NCI-H1048 (cell line): ENCODE measurements at places on chromosomes 2 and 18.

GRCh38 chr18:49447810-49448745 lies 12.4 kb downstream of the DYM start:
- no peak for DNase-seq

DNA sequence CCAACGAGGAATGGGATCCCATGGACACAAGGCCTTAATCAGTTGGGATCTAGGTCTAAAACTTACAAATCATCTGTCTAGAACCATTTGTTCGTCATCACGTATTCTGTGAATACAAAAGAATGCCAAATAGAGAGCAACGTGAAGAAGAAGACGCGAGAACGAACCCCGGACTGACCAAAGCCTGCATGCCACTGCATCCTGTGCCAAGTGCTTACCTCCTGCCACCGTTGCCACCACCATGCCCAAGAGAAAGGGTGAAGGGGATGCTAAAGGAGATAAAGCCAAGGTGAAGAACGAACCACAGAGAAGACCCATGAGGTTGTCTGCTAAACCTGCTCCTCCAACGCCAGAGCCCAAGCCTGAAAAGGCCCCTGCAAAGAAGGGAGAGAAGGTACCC lies 30.2 kb downstream of the ITSN2 start:
- no peak for DNase-seq

- no peak for DNase-seq
Measured at GRCh38 chr2:182942756-182943155, 76.3 kb upstream of the FRZB start.

DNA sequence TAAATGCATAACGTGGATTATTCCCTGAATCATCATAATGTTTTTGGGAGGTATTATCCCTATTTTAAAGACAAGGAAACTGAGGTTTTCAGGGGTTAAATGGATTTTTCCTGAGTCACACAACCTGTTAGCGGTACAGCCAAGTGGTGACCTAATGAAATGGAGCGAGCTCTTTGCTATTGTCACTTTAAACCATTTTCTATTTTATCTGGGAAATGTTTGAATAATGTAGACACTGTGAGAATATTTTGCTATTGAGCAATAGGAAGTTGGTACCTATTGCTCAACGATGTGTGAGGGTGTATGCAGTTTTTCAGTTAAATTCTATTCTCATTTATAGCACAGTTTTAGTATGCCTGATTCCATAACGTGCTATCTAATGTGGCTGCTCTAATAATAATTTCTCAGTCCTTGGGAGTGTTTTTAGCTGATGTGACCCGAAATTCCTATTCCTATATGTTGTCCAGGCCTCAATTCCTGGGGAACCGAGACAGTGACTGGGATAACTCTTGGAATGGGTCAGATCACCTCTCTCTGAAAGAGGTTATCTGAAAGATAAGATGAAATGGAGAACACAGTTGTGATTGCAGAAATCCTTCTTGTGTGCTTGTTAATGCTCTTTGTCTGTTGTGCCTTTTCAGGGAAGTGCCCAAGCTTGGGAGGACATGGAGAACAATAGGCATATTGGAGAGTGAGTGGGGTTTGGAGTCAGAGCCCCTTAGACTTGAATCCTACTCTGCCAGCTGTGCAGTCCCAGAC lies 38.4 kb downstream of the ABCB11 start:
- DNase-seq: no peak

DNA sequence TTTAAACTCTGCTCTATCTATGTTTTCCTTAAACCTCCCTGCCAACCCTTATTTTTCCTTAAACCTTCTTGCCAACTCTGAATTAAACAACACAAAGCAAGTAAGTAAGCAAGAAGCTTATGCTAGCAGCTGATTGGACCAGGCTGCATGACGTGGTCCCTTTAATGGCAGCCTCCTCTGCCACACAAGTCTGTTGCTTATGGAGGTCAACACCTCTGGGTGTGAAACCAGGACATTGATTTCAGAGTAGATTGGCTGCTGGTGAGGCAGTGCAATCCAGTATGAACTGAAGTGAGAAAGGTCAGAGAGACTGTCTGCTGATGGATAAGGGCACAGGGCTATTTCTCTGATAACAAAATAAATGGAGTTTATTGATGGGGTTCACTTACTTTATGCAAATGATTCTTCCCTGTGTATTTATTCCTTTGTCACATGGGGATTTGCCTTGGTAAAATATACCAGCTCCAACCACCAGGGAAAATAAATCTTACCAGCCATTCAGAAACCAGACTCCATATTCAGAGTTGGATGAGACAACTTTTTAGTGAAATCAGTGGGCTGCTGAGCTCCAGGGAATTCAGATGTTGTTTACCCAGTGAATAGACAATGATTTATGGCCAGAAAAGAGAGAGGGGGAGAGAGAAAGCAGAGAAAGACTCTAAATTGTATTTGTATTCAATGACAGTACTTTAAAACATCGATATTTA lies 112.2 kb upstream of the NCKAP5 start:
- DNase-seq: no peak

DNA sequence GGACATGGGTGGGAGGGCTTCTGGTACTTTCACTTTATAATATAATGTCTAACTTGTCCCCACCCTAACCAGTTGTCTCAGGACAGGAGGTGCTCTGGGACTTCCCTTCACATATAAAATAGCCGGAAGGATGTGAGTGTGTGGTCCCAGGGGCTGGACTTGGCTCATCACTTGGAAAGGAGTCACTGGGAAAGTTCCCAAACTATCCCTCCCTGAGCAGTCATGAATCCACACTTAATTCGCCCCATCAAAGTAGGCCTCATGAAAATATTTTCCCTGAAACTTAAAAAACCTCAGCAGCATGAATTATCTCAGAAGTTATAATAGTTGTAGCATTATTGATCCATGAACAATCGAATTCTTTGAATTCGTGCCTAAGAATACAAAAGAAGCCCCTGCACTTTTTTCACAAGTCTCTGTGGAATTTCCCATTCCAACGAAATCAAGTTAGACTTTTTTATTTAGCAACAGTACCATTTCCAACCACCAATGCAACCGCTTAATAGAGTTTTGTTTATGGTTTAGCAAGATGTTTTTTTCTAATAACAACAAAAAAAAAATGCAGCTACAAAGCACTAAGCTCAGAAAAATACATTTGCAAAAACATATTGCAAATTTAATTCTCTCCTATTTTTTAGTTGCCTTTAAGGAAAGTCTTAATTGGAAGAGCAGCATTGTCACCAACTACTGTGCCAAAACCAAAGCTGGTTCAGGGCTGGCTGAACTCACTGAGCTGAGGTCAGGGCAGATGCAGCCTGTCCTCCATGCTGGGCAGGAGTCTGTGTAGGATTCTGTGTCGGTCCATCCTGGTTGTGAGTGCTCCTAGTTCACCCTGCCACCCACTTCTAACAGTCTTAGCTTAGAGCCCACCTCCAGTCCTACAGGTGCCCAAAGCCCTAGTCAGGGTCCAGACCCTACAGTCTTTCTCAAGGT lies 68.8 kb upstream of the SPTBN1 start:
- DNase-seq: no peak

DNA sequence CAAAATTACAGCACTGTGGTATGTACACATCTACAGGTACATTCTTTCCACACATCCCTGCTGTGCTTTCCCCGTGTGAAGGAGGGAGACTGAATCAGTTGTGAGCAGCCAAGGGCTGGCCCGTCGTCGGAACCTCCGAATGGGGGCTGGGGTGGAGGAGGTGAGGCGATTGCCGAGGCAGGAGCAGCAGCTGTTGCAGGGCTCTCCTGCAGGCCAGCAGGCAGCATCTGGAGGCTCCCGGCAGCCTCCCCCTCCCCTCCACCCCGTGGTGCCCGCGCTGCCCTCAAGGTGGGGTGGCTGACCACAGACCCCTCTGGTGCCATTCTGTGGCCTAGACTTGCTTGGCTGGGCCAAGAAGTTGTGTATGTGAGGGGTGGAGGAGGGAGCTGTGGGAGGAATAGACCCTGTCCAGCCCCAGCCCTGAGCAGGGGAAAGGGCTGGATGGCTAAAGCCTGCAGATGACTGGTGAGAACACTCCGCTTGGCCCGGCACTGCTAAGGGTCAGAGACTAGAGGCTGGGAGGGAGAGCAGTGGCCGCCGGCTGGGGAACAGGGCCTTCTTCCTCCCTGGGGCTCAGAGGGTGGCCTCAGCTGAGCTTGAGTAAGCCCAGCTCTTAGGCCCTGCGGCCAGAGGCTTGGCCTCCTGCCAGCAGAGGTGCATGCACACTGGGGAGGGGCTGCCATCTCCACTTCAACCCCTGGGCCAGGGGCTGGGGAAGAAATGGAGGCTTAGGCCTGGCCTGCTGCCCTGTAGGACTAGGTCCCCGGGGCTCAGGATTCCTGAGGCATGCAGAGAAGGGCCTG lies 7.6 kb downstream of the STAMBP start:
- DNase-seq: no peak

DNA sequence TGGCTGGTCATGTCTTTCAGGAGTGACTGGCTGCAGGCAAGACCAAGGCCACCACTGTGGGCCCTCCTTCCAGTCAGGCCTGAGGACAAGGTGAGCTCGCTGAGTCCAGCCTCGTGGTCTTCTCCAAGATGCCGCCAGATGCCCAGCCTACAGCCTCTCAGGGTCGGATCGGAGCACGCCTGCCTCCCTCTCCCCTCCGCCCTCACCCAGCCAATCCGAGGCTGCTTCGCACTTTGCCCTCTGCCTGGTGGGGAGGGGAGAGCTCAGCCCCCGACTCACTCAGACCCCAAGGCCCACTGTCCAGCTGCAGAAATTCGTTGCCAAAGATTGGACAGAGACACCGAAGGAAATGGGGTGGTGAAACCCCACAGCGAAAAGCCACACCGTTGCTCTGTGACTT lies 33.1 kb downstream of the ATOH8 start:
- no peak for DNase-seq

DNA sequence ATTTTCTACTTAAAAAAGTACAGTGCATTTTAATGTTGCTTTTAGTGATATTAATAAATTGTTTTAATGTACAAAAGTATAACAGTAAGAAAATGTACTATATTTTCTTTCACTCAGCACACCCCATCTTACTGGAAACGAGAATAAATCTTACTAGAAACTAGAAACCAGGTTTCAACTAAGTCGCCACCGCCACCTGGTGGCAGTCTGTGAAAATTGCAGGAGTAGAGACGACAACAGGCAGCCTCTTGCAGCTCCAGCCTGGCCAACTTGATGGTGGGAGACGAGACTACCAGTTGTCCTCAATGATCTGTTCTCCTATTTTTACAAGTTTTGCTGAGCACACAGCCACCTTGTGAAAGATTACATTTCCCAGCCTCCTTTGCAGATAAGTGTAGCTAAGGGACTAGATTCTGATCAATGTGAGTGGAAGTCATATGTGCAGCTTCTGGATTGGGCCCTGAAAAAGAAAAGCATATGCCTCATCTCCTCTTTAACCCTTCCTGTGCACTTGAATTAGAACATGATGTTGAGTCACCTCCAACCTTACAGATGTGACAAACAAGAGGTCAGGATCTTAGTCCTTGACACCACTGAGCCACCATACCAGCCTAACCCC lies 8.7 kb downstream of the OTOF start:
- DNase-seq: no peak

- no peak for DNase-seq
Measured at GRCh38 chr2:149160701-149161217, 122.3 kb downstream of the LYPD6B start.

- no peak for DNase-seq
Measured at GRCh38 chr2:219058541-219059374, 2.0 kb downstream of the IHH start.

DNA sequence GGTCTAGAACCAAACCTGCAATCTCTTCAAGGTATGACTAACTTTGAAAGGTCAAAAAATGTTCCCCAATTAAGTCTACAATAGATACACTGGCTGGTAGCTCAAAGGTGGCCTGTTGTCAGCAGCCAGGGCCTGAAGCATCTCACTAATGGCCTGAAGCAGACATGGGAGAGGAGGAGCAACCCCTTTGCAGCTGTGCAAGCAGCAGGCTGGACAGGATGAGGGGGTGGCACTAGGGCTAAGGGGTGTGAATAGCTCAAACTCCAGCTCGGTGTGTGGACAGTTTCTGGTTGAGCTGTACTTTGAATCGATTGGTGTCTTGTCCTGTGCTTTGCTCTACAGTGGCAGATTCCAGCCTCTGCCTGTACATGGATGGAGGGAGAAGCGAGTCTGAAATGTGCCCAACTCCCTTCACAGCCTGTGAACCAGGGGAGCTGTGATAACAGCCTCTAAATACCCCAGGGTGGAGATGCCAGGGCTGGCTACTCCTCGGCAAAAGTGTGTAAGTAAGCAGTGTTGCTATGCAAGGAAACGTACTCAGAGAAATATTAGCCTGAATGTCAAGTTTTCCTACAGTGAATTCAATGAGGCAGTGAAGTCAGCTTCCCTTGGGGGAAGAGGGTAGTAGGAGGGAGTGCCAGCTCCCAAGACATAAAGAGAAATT lies 34.7 kb upstream of the DTNB start:
- no peak for DNase-seq
